ENCODE measurements at places on chromosomes 16 and 17.

DNA sequence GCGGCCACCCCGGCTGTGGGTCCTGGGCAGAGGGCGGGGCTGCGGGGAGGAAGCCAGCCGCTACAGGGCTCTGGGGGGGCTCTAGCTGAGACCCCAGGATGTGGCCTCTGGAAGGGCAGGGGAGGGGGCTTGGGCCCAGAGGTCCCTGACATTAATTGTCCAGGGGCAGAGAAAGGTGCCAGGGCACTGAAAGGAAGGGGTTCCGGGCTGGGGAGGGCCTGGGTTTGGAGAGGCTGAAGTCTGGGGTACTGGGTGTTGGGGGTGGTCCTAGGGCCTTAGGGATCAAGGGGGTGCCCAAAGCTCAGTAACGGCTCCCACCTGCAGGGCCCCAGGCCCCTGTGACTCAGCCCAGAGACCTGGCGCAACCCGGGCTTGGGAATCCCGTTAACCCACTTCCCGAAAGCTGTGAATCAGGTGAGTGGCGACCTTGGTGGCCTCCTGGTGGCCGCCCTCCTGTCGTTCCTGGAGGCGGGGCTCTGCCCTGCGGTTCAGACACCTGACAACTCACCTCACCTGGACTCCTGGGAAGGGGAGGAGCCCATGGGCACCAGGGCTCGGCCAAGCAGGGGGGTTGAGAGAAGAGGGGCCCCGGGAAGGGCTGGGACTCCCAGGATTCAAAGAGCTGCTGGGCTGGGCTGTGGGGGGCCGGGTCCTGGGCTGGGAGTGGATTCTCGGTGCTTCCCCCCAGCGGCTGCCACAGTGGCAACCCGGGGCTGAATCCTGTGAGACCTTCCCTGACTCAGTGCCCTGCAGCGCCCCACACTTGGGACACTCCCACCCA is 465 bp upstream of the PRSS22 start:
- DNase-seq: no peak

DNA sequence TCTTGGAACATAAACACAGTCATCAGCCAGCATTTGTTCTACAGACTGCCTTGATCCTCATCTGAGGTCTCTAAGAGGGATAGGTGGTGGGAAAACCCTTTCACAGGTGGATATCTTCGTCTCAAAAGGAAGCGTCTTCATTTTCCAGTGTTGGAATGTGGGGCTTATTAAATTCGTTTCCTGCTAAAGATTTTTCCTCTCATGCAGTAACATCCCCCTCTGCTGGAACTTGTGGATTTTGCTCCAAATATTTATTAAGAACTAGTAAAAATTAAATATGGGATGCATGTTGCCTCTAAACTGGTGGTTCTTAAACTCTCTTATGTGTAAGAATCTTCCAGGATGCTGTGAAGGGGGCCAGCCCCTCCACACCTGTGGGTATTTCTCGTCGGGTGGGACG is 20.1 kb upstream of the MLYCD start:
- no peak for DNase-seq

- no peak for DNase-seq
Observed at GRCh38 chr17:71902894-71903506, 217.8 kb upstream of the SOX9 start.

GRCh38 chr17:67107811-67108775 is 63.7 kb downstream of the CACNG1 start:
- DNase-seq: no peak

DNA sequence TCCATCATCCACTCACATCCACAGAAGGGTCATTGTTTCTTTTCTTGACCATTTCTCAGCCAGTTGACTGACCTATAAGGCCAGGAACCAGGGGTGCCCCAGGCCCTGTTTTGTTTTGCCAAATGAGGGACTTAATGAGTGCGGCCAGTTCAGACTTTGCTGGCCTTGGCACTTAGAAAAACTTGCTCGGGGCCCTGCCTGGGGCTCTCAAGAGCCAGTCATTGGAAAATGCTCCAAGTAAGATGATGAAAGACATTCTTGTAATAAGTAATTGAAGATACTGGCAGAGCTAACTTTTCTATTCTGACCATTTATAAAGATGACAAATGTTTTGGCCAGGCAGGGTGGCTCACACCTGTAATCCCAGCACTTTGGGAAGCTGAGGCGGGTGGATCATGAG is 29.0 kb upstream of the CLEC18B start:
- DNase-seq: no peak

GRCh38 chr16:57341062-57341440 is 17.5 kb upstream of the CCL22 start:
- DNase-seq: no peak

- no peak for DNase-seq
Observed at GRCh38 chr17:75652341-75652740, 14.6 kb downstream of the RECQL5 start.

- no peak for DNase-seq
Observed at GRCh38 chr17:68381076-68381900, 76.0 kb downstream of the WIPI1 start.

DNA sequence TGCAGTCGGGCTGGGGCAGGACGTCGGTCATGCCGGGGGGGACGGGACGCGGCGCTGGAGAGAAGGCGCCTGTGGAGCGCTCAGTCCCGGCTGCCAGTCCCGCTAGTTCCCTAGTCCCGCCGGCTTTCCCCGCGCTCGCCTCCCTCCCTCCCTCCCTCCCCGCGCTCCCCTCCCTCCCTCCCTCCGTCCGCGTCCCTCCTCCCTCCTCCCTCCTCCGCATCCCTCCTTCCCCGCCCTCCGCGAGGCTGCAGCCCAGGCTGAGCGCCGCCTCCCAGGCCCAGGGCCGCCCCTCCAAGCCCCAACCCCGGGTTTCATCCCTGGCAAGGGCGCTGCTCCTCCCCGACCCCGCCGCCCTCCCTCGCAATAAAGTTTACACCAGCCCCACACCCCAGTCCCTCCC is 34.8 kb downstream of the TIMM22 start:
- no peak for DNase-seq

GRCh38 chr16:61858988-61859387 is 177.2 kb downstream of the CDH8 start:
- DNase-seq: no peak

DNA sequence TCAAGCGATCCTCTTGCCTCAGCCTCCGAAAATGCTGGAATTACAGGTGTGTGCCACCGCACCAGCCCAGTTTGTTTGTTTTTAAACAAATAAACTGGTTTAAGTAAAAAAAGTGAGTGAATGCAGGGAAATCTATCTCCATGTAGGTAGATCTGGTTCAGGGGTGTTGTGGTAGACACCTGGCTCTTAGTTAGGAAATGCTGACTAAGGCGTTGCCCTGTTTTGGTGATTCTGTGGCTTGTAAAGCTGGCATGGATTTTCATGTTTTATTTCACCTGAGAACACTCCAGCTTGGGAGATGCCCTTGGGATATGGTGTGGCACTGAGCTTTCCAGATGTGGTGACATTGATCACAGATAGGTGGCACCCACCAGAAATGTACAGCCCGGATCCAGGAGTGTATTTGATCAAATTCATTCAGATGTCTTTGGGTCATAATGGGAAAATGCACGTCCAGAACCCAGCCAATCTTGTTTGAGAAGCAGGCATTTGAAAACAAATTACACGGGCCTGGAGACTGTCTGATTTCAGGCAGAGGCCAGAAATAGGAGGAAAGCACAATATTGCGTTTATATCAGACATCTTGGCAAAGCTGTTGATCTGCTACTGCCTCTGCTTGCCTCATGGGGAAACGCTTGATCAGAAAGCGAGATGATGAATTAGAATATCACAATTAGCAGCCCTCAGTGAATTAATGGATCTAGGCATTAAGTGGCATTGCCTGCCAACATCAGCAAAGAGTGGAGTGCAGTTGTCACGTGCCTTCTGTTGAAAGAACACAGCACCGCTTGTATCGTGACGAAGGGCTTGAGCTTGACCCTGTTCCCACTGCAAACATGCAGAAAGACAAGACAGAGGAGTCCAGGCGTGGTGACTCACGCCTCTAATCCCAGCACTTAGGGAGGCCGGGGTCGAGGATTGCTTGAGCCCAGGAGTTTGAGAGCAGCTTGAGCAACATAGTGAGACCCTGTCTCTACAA is 7.3 kb upstream of the IL34 start:
- no peak for DNase-seq

DNA sequence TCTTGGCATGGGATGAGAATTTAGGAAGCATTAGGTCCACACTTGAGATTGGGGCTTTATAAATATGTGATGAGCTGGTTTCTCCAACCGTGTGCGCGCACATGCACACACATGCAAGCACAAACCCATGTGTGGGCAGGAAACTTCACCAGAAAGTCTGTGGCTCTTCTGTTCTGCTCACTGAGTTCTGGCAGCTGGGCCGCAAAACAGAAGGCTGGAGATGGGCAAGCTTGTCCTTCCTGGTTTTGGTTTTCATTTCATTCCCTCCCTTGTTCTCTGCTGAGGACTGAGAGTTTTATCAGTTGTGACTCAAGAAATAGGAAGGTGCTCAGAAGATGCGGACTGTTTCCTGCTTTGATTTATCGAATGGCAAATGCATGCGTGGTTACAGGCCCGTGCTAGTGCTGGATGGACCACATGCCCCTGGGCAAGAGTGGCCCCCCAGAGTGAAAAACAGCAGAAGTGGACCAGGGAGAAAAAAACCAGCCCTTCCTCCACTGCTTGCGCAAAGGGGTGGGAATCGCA is 14.1 kb downstream of the MAP3K14 start:
- no peak for DNase-seq

DNA sequence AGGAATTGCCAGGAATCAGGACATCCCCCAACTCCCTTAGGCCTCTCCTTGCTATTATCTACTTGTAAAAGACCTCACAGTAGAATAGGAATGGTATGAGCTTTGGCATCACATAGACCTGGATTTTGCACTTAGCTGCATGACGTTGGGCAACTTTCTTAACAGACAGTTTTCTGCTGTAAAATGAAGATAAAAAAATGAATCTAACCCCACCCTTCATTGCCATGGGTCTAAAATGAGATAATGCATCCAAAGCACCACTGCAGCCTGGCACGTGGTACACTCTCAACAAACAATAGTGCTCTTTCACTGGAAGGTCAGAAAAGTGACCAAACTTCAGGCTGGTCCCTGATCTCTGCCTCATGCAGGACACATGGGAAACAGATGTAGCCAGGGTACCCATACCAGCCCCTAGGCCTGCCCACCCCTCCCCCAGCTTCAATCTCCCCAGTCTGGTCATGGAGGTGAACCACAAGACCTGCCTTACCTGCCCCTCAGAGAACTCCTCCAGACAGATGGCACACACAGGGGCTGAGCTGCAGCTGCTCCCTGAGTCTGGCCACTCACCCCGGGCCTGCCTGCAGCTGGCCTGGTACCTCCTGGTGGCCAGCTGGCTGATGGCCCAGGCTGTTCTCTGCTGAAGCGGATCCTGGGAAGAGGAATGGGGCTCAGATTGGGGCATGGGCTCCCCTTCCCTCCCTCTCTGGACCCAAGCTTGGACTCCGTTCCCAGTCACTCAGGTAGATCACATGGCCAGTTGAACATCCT is 8.5 kb upstream of the SUPT4H1 start:
- no peak for DNase-seq

- no peak for DNase-seq
Observed at GRCh38 chr16:81997738-81998137, 13.5 kb downstream of the SDR42E1 start.

DNA sequence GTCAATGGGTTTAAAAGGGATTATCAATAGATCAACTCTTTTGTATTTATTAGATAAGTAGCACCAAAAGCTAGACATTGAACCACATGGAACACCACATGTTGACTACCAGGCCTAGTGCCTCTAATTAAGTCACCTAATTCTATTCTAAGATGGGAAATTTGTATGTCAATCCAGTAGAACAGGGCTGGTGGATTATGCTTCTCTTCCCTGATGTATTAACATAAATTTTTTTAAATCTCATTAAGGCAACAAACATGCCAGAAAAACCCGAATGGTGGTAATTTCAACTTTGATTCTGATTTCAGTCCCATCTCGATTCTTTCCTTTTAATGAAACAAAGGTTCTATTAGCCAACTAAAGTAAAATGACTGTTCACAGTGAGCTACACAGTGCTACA is 92.6 kb downstream of the KANSL1 start:
- no peak for DNase-seq

DNA sequence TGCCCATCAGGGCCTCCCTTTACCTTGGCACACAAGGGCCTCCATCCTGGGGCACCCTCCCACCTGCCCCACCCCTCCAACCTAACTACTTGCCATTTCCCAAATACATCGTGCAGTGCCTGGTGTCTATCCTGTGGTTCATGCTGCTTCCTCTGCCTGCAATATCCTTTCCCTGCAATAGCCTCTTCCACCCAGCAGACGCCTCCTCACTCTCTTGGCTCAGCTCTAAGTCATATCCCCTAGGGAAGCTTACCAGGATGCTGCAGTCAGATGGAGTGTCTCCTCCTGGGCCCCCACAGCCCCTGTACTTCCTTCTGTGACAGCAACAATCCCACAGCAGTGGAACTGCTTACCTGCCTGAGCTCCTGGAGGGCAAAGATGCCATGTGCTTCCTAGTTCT is 36.7 kb downstream of the CCDC182 start:
- DNase-seq: no peak

DNA sequence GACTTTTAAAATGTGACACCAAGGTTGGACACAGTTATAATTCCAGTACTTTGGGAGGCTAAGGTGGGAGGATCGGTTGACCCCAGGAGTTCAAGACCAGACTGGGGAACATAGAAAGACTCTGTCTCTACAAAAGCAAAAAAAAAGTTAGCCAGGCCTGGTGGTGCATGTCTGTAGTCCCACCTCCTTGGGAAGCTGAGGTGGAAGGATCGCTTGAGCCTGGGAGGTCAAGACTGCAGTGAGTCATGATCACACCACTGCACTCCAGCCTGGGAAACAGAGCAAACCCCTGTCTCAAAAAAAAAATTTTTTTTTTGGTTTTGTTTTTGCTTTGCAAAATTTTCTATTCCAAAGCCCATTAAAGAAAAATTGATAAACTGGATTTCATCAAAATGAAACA is 281.4 kb downstream of the BCAS3 start:
- no peak for DNase-seq

- DNase-seq: no peak
Observed at GRCh38 chr16:3266873-3267537, 10.6 kb upstream of the MEFV start.

GRCh38 chr16:12258861-12259645 is 282.5 kb downstream of the SNX29 start:
- DNase-seq: no peak

DNA sequence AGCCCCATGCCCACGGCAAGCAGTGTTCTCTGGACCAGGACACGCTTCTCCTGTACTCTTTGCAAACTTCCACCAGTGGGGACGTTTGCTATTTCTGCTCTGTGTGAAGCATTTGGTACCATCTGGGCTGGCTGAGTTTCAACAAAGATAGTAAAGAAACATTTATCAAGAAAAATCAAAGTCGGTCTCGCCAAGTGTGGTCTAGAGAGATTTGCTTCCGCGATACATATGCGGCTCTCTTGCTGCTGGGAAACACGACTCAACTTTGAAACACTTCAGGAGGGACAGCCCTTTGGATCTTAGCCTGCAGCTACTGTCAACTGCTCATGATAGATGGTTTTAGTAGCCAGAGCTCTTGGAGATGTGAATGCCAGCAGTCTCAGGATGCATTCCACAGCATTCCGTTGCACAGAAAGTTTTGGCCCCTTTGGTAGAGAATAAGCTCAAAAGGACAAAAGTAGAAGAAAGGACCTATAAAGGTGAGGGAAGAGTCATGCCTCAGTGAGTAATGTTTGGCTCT is 168.2 kb upstream of the CACNG3 start:
- DNase-seq: no peak
